ENCODE measurements at places on chromosomes 4 and X.

DNA sequence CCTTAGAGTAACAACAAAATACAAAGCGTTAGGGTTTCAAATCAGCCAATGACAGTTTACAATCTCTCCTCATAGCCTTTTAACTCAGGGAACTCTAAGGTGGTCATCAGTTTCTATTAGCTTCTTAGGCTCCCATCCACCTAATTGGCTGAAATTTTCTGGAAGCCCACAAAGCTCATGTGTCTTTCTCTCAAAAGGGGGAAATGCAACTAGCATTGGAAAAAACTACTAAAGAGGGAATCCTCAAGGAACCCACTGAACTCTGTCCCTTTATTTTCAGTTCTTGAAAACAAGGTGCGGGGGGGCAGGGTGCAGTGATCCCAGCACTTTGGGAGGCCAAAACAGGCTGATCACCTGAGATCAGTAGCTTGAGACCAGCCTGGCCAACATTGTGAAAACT is 56.4 kb downstream of the PDGFC start:
- no peak for DNase-seq

GRCh38 chr4:3655963-3656362 is 110.2 kb upstream of the ADRA2C start:
- DNase-seq = no peak

GRCh38 chrX:56232221-56233082 is at the start of gene KLF8:
TSS of gene KLF8 (plus strand) at chrX:56232356. CDS start at chrX:56233335, 979 bp downstream.
- peak; percentile 15 for DNase-seq

DNA sequence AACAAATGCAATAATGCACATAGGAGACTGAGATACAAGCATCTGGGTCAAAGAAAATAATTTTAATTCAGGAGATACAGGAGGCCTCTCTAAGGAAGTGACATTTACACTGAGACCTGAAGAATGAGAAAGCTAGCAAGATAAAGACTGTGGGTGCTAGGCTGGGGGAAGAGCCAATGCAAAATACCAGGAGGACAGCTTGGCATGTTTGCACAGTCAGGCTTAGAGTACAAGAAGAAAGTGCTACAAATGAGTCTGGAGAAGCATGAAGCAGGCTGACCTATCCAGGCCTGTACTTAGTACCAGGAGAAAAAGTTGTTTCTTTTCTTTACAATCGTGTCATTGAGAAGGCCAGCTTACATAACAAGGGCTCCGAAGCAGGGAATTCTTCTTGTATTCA is 56.9 kb downstream of the GABRB1 start:
- DNase-seq = no peak

DNA sequence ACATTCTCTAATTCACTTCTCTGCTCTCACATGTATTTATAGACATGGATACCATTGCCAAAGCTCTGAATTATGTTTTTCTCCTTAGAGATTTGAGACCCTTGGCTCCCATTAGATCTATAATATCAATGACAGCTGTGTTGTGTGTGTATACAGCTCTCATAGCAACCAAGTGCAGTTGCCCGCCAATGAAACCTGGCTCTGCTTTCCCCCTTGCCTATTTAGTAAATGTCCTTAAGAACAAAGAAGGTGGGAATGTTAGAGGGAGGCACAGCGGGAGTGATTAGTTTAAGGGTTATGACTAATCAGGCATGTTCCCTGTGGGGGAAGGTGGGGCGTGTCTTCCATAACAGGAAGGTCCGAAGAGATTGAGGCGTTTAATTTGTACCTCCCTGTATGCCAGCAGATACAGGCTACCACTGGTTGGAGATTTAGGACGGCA is 100.5 kb upstream of the TBC1D9 start:
- DNase-seq = peak; percentile 74

DNA sequence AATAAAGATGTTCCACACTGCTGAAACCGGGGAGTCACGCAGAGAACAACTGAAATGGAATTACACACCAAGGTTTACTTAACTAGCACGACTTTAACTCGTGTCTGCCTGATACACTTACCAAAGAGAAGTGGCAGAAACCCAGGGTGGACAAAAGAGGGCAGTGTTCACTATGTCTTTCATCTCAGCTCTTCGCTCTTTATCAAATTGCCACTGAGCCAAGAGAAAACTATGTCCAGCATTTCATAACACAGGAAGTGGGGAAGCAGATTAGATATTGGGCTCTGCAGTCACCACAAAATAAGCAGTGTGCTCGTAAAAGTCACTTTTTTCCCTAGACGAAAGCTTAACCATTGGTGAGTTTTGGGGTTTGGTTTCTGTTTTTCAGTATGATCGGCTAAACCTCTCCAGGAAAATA is 155.7 kb downstream of the CHIC2 start:
- DNase-seq = peak; percentile 92

GRCh38 chrX:40734971-40735324 is 394 bp downstream of the MED14 start:
- DNase-seq = no peak

DNA sequence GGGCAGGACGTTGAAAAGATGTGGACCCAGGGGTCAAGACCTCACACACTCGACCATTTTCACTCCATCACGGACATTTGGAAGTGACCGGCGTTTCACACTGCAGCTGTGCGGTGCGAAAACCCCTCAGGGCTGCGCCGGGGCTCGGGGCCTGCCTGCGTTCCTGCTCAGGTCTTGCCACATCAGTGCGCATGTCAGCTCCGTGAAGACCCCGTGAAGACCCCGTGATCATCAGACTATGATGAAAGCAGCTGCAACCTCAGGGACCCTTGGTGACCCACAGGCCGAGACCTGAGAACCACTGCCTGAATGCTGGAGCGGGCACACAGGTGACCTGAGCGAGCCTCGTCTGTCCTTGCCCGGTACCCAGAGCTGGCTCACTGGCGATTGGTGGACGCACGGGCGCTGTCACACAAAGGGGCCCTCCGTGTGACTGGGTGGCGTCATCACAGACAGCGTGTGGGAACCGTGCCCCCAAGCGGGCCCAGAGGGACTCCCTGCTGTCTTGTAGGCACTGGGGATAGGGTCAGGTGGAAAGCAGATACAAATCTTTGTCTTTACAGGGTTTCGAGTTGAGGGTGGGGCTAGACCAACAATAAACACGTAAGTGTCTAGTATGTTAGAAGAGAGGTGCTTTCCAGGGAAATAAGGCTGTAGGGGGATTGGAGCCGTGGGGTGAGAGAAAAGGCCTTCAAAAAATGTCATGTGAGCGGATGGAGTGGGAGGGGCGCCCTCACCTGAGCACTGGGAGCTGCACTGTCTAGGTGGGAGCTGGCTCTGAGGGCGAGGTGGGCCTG is 12.7 kb downstream of the MSANTD1 start:
- no peak for DNase-seq

DNA sequence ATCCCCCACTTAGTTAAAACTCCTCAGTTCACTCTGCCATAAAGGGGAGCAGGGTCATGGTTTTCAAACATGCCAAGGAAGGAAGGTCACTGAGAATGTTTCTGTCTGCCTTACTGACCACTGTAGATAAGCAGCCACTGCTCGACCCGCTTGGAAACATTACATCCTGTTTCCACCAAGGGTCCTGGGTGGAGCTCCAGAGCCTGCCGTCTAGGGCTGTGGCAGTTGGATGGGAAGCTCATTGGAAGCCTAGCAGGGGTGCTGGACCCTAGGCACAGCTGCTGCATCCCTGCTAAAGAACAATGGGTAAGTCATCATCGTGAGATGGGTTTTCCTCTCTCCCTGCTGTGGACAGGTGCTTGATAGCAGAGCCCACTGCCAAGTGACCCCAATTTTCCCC is 76.0 kb upstream of the SRD5A3 start:
- DNase-seq = no peak

- peak; percentile 1 for DNase-seq
These were observed 265.0 kb upstream of the SLITRK2 start for GRCh38 chrX:145552643-145553042.

- DNase-seq = peak; percentile 76
These were observed 25.8 kb upstream of the AMELX start for GRCh38 chrX:11267425-11267824.

Measured in fibroblast of mammary gland (primary cell).